ENCODE measurements at places on chromosomes 3 and 15.

GRCh38 chr3:186670155-186670554, 4.3 kb downstream of the HRG start:
- no peak for DNase-seq

DNA sequence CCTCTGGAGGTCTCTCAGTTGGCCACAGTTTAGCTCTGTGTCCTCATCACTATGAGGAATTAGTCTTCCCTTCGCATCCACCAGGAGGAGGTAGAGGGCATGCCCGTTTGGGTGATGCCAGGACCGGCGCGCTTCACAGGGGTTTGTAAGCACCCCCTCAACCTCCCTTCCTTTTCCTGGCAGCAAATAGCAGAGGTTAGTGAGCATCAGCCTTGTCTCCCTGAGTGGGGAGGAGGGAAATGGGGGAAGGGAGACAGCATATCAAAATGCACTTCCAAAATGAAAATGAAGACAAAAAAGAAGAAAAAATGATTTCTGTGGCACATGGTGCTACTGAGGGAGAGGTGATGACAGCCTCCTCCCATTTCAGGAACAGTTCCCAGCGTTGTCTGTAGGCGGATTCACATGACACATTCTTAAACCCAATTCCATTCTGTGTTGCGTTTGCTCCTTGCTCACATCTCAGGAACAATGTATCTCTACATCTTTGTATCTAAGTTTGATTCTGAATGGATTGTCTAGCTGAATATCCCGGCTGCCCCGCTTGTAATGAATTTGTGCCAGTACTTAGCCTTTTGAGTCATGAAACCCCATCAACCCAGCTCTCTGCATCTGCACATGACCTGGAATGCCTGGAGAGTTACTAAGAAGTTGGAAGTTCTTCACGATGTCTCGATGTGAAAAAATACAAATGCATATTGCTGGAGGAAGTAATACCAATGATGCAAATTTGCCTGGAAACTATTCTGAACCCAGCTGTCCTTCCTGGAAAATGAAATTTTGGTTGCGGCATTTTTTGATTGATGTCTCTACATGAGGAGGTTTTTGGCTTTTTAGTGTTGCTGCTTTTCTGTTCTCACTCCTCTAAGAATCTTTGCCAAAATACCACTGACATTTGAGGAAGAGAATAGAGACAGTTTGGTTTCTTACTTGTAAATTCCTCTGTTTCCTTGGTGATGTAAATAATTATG, 45.2 kb downstream of the TYRO3 start:
- DNase-seq, result peak; percentile 67

DNA sequence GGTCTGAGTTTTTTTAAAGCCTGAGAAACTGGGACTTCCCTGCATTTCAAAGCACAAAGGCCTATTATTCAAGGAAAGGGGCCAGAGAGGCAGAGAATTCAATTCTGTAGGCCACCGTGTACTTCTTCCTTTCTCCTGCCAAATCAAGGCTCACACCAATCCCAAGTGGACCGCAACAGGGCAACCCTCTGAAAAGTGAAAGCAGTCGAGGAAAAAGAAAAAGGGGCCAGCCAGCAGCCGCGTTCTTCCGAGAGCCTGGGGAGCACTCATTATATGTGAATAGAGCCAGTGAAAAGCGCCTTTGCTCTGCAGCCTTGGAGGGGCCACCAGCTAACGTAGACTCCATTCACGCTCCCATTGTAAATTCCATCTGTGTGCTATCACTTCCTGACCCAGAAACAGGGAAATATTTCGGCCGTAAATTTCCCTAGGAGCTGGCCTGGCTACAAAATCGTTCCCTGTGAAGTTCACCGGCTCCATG, 45.9 kb upstream of the THUMPD3 start:
- no peak for DNase-seq

GRCh38 chr3:136624894-136625815, 127.0 kb downstream of the STAG1 start:
- DNase-seq, result no peak

DNA sequence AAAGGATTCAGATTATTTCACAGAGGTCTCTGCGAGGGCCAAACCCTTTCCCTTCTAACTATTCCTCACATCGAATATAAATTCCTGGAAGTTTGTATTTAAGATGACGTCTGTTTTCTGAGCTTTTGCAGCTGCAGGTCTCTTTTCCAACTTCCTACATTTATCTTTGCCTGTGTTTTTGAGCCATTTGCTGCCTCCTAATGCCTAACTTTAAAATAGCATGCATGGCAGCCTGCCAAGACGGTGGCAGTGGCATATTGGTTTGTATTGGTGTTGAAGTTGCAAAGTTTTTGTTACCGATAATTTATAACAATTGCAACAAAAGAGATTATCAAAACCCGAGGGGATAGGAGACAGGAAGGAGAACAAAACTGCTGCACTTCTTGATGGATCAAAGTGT, 187.1 kb upstream of the DNAJC19 start:
- DNase-seq, result peak; percentile 13

GRCh38 chr3:167710552-167710951, 24.1 kb downstream of the PDCD10 start:
- DNase-seq, result no peak

- no peak for DNase-seq
Observed at GRCh38 chr15:23994273-23994672, 307.2 kb upstream of the NDN start.

- DNase-seq, result no peak
Observed at GRCh38 chr3:69104586-69104985, 17.8 kb downstream of the LMOD3 start.

Data from fibroblast of the conjunctiva (primary cell).